ENCODE measurements at places on chromosomes 2 and 18.

- no peak for DNase-seq
Observed at GRCh38 chr2:112692918-112693317, 27.9 kb upstream of the NT5DC4 start.

DNA sequence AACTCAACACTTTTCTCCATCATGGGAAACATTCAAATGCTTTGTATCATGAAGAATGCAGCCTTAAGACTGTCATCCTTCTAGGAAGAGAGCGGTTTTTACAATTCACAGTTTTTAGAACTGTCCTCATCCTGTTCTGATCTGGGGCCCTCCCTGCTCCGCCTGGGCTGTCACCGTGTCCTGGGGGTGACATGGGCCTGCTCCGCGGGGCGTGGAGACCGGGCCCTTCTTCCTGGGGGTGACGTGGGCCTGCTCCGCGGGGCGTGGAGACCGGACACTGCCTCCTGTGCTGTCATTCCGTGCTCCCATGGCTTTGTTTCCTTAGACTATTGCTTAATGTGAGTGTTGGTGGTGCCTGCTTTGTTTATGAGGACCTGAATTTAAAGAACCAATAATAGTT, 122.8 kb downstream of the TMEM18 start:
- DNase-seq = no peak

GRCh38 chr2:112794131-112794733, 9.9 kb upstream of the IL1A start:
- DNase-seq = no peak

DNA sequence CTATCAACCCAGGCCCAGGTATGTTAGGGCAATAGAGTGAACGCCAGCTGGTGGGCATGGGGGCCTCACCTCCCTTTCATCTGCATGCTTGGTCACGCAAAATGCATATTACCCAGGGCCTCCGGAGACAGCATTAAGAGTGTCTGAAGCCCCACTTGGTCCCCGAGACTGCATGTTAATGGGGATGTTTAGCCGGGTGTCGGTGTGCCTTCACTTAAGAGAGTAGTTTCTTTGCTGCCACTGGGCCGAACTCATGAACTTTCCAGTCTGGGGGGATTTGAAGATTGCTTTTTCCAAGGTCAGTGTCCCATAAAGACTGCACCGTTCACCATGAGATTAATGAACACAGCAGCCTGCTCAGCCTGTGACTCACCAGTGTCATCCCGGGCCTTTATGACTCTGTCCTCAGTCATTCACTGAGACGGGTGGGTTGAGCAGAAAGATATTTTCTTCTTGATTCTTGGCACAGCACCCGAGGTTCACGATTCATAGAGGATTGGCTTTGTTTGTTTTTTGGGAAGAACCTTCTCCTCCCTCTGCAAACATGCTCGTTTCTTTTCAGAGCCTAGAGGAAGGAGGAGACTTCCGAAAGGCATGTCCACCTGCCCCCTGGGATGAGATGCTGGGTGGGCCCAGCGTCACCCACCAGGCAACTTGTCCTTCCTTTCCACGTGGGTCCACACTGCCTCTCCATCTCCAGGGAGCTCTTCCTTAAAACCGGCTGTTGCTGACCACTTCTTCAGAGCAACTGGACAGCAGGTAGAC, 199.1 kb downstream of the GLI2 start:
- peak; percentile 11 for DNase-seq

DNA sequence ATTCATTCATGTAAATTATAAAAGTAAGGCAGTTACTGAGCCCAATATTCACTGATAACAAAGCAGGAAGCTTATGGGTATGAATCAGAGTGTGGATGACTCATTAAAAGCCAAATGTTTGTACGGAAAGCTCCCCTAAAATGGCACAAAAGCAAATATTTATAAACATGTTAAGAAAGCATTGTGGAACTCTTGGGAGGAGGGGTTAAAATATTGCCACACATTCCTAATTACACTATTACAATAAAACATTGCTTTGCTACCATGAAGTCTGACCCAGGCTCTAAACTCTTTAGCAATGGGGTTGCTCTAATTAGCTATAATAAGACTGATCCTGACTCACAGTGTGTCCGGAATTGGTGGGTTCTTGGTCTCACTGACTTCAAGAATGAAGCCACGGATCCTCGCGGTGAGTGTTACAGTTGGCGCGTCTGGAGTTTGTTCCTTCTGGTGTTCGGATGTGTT, 110.9 kb downstream of the NAB1 start:
- DNase-seq = no peak

GRCh38 chr2:56224316-56224715, 40.5 kb downstream of the CCDC85A start:
- no peak for DNase-seq

- peak; percentile 11 for DNase-seq
Observed at GRCh38 chr2:26769089-26769761, 5.1 kb downstream of the SLC35F6 start.

- DNase-seq = no peak
Observed at GRCh38 chr2:53575721-53576124, 191.9 kb upstream of the CHAC2 start.

- DNase-seq = no peak
Observed at GRCh38 chr2:231395188-231396057, at the start of gene B3GNT7. TSS of gene B3GNT7 (plus strand) at chr2:231395710. CDS start at chr2:231395804, 94 bp downstream.

DNA sequence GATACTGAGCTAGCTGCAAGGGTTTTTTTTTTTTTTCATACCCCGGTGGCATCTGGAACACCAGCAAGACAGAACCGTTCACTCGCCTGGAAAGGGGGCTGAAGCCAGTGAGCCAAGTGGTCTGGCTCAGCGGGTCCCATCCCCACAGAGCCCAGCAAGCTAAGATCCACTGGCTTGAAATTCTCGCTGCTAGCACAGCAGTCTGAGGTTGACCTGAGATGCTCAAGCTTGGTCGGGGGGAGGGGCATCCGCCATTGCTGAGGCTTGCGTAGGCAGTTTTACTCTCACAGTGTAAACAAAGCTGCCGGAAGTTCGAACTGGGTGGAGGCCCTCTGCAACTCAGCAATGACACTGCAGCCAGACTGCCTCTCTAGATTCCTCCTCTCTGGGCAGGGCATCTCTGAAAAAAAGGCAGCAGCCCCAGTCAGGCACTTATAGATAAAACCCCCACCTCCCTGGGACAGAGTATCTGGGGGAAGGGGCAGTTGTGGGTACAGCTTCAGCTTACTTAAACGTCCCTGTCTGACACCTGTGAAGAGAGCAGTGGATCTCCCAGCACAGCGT, 5.1 kb upstream of the MIB1 start:
- DNase-seq = no peak

All from GOT3 (cell line).